Osteoblast (primary cell): ENCODE measurements at places on chromosomes 12 and 14.

GRCh38 chr12:92739113-92739512, 36.3 kb downstream of the PLEKHG7 start:
- no peak for DNase-seq

DNA sequence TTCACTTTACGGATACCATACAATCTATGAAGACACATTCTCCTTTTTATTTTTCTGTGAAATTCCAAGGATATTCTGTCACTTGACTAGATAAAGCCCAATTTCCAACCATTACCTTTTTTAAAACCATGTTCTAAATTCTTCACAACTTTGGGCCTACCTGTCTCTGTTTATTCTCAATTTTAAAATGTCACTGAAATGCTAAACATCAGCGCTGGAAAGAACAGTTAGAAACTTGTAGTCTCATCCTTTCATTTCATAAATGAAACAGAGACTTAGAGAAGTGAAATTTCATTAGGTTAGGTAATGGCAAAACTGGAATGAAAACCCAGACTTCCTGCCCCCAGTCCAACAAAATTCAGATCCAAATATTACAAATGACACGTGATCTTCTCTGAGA, 396.2 kb downstream of the CCDC91 start:
- DNase-seq: no peak

- no peak for DNase-seq
Observed at GRCh38 chr14:92965281-92965680, 42.3 kb downstream of the CHGA start.

- no peak for DNase-seq
Observed at GRCh38 chr12:42617622-42618021, 28.1 kb upstream of the PRICKLE1 start.

GRCh38 chr12:110280392-110280778, 662 bp upstream of the ATP2A2 start:
- peak; percentile 94 for DNase-seq

GRCh38 chr12:70598467-70599193, 38.6 kb downstream of the PTPRB start:
- no peak for DNase-seq

- no peak for DNase-seq
Observed at GRCh38 chr14:104816616-104816884, 15.6 kb downstream of the ZBTB42 start.

DNA sequence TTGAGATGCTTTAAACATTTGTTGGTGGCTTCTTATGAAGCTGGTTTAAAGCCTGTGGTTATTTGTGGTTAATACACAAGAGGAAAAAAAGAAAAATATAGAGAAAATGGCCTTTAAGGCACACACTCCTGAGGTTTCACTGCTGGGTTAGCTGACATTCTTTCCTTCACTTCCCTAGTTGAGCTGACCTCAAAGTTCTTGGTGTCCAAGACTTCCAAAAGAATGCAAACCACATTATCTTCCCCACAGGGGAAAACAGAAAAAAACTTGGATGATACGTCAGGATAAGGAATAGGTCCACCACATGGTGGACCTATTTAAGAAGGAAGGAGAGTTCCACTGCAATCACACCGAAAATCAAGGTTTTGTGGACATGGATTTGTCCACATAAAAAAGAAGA, 94.3 kb downstream of the SLC25A21 start:
- DNase-seq: no peak

- no peak for DNase-seq
Observed at GRCh38 chr12:99752740-99753139, 105.2 kb downstream of the GARIN6 start.

GRCh38 chr14:99724196-99724891, 40.2 kb downstream of the CYP46A1 start:
- DNase-seq: peak; percentile 79

DNA sequence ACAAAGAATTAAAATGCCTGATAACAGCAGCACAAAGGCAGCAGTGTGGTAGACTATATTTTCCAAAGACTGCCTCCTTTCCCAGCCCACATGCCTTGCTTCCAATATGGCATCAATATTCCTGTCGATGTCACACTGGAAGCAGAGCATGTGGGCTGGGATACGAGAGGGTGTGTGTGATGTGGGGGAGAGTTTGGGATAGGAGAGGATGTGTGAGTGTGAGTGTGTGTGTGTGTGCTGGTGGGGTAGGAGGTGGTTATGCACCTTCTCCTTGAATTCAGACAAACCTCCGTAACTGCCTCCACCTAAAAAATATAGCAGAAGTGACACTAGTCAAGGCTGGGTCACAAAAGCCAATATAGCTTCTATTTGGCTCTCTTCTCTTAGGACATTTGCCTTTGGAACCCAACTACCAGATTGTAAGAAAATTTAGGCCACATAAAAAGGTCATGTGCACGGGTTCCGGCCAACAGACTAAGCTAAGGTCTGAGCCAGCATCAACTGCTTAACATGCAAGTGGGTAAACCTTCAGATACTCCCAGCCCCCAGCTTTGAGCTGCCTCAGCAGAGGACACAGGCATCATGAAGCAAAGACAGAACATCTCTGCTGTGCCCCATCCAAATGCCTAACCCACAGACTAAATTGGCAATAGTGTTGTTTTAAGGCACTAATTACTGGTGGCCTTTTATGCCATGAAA, 29.5 kb downstream of the SPPL3 start:
- DNase-seq: no peak

DNA sequence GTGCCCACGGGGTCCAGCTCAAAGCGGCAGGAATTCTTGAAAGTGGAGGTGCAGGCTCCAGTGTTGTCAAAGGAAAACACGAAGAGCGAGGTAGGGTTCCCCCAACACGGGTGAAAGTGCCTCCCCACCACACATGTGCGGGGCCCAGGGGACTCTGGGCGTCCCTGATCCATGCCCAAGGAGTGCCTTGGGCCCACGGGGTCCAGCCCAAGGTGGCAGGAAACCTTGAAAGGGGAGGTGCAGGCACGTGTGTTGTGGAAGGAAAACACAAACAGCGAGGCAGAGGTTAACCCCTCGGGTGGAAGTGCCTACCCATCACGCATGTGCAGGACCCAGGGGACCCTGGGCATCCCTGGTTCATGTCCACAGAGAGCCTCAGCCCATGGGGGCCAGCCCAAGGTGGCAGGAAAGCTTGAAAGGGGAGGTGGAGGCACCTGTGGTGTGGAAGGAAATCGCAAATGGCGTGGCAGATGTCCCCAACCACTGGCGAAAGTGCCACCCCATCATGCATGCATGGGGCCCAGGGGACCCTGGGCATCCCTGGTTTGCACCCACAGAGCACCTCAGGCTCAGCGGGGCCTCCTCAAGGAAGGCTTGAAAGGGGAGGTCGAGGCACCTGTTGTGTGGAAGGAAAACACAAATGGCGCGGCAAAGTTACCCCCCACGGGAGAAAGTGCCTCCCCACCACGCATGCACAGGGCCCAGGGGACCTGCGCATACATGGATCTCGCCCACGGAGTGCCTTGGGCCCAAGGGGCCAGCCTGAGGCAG, 584.6 kb downstream of the ALG10 start:
- no peak for DNase-seq

GRCh38 chr14:46581036-46581671, 70.4 kb downstream of the RPL10L start:
- peak; percentile 3 for DNase-seq

GRCh38 chr12:92543359-92543758, 159.4 kb upstream of the PLEKHG7 start:
- DNase-seq: no peak

- DNase-seq: peak; percentile 18
Observed at GRCh38 chr14:102866982-102867761, 55.3 kb upstream of the AMN start.

DNA sequence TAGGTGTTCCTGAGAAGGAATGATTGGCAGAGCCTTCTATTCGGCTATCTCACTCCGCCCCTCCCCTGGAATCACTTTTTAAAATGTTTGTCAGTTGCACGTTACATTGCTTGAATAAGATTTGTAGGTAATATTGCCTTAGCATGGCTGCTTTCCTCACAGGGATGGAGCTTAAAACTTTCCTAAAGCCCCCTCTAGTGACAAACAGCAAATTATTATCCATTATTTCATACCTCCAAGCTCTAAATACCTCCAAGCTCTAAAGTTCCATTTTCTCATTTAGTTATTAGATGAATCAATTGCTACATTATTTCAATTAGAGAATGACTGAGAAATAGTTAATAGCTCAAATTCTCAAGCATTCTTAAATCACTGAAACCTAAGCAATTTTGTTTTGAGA, 5.1 kb upstream of the SPATA7 start:
- no peak for DNase-seq

GRCh38 chr12:44021471-44021971, 185.6 kb downstream of the TMEM117 start:
- no peak for DNase-seq

GRCh38 chr14:101061411-101062064, 158.0 kb upstream of the RTL1 start:
- peak; percentile 74 for DNase-seq

GRCh38 chr14:74963705-74964271, 8.4 kb upstream of the PGF start:
- peak; percentile 65 for DNase-seq

- DNase-seq: peak; percentile 88
Observed at GRCh38 chr14:71117839-71118743, 210.8 kb downstream of the PCNX1 start.

GRCh38 chr12:108531929-108532848, 17.1 kb downstream of the FICD start:
- no peak for DNase-seq

DNA sequence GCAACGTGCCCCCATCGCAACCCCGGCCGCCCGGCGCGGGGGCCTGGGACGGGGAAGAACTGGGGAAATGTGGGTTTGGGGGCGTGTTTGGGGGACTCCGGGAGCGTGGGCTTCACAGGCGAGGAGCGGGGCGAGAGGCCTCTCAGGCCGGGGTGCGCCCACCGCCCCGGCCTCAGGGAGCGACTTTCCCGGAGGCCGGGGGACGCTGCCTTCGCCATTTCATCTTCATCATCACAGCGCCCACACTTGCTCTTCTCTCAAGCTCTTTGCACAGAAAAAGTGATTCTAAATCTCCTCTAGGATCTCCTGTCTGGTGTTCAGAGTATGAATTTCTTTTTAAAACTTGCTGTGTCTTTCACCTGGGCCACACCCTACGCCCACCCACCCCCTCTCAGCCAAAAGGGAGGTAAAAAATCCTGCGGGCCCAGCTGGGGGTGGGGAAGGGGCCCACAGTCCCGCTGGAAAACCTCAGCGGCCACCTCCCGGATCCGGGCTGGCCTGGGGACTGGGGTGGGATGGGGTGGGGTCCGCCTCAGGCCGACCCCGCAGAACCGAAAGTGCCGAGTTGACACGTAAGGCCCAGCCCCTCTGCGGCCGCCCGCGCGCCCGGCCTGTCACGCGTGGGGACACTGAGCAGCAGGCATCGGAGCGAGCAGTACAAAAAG, 7.4 kb downstream of the CDKN1B start:
- DNase-seq: no peak

GRCh38 chr12:57342207-57342691, 88.6 kb downstream of the R3HDM2 start:
- peak; percentile 62 for DNase-seq

GRCh38 chr12:11882301-11883019, 188.3 kb upstream of the BCL2L14 start:
- no peak for DNase-seq

DNA sequence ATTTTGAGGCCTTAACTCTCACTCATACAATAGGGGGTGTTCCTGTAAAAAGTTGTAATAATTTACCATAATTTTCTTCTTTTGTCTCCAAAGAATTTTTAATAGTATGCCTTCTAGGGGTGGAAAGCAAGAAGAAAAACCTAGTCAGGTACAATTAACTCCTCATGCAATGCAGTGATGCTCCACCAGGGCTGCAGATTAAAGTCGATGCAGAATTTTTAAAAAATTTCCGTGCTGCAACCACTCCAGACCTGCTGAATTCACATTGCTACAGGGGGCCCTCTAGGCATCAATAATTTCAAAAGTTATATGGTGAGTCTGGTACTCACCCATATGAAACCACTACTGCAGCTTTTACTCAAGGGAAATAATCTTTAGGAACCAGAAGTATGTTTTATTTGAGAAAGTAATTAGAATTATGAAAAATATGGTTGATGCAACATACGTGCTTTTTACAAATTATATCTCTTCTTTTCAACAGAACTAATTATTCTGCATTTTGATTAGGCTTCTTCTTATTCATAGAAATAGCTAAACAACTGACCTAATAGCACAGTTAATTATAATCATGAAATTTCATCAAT, 353.2 kb downstream of the BCAT1 start:
- no peak for DNase-seq

DNA sequence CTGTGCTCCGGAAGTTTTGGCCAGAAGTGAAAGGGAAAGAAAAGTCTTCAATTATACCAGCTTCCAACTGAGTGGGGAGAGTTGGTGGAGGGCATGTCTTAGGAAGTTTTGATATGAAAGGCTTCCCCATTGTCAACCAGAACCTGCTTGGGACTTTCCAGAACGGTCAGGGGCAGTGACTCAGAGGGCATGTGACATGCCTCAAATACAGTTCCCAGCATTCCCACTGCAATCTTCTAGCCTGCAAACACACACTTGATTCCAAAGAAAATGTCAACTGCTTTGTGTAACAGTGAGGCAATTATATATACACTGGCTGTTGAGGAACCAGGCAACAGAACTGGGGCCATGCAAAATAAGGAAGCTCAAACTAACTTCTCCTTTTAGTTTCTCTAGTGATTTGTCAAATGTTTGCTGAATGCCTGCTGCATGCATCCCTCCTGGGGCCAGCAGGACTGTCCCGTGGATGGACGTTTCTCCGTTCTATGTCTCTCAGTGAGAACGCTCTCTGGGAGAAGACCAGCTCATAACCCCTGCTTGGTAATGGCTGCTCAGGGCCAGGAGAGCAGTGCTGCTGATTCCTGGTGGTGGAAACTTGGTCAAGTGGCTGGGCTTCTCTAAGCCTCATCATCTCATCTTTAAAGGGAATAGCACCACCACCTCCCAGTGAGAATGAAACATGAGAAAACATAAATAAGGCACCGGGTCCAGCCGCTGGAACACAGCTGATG, 18.3 kb downstream of the SLC25A47 start:
- peak; percentile 99 for DNase-seq

DNA sequence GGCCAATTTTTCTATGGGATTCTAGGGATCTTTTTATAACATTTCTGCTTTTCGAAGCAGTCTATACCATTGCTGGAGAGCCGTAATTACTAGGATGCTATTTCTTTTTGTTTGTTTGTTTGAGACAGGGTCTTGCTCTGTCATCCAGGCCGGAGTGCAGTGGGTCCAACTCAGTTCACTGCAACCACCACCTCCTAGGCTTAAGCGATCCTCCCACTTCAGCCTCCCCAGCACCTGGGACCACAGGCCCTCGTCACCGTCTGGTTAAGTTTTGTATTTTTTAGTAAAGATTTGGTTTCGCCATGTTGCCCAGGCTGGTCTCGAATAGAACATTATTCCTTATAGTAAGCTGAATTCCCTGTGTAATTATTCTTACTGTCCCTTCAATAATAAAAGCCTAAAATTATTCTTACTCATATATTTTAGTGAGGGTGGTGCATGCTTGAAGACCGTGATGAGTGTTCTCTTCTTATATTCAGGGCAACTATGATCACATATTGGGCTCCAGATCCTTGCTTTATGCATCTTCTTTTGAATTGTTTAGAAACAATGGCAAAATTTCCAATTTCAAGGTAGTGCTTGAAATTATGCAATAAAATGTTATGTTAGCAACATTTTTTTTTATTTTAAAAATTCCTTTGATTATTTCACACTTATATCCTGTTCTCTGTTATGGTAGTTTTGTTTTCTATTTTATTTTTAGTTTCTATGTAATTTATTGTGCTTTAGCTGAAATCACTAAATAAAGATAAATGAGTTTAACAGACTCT, 66.2 kb downstream of the CRADD start:
- no peak for DNase-seq

GRCh38 chr12:12992418-12993130, 7.5 kb downstream of the HEBP1 start:
- peak; percentile 84 for DNase-seq
